Endothelial cell (in vitro differentiated cells): ENCODE measurements at places on chromosomes 5 and 9. TPM values are rescaled to one million over a fixed set of nuclear protein-coding genes. Genes with fewer than 3 reads are reported as not detected.
A peak's percentile ranks its signal among the peaks of the same experiment; 100 is the strongest.

PCDH12 gene
- total RNA-seq: 64.0 TPM

ADAMTS12 gene
- total RNA-seq: 9.8 TPM

AP3B1 gene
- 60.9 TPM for total RNA-seq

DNAH5 gene
- 0.80 TPM for total RNA-seq

WDR5 gene
- total RNA-seq: 26.5 TPM

RHOBTB3 gene
- 22.8 TPM for total RNA-seq

UGT3A1 gene
- 0.85 TPM for total RNA-seq

SLC6A7 gene
- not detected for total RNA-seq

WNT8A gene
- total RNA-seq: 0.69 TPM

ADAM19 gene
- 176 TPM for total RNA-seq

SHOC1 gene
- total RNA-seq: not detected

NOXA1 gene
- 0.36 TPM for total RNA-seq

GNA14 gene
- total RNA-seq: 10.6 TPM

HACD4 gene
- total RNA-seq: 5.7 TPM

SNCB gene
- total RNA-seq: 0.80 TPM

GRCh38 chr9:112315331-112316257 lies 17.8 kb downstream of the PTBP3 start:
- peaks cover 4% of the 10 kb centered on the region for H3K4me1 ChIP-seq
- H3K27ac ChIP-seq: no peak overlapping the region
- no peaks in the 10 kb centered on the region for H3K27me3 ChIP-seq
- no peak for DNase-seq
- no peak overlapping the region for H3K4me3 ChIP-seq

DNA sequence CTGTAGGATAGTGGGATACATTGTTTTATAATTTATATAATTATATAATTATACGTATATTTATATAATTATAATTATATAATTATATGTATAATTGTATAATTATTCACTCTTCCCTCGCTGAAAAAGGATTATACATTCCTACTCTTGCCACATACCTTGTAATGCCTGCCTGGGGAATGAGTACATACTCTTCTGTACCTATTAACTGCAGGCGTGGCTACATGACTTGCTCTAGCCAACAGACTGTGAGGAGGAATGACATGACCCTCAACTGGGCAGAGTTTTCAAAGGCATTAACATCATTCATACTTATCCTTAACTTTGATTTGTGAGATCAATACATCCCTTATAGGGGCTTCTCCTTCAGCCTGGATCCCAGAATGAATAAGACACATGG lies 19.1 kb downstream of the ERMP1 start:
- no peaks in the 10 kb centered on the region for H3K4me1 ChIP-seq
- no peak overlapping the region for H3K27ac ChIP-seq
- no peak for DNase-seq
- H3K36me3 ChIP-seq: peaks cover 6% of the 10 kb centered on the region

GRCh38 chr5:131679911-131680310 lies 44.9 kb upstream of the RAPGEF6 start:
- no peak for DNase-seq
- no peaks in the 10 kb centered on the region for H3K4me1 ChIP-seq
- peaks cover 4% of the 10 kb centered on the region for H3K27me3 ChIP-seq
- H3K27ac ChIP-seq: no peak overlapping the region

GRCh38 chr5:118988866-118989180 lies 476 bp upstream of the DTWD2 start:
- H3K27ac ChIP-seq: no peak overlapping the region
- no peaks in the 10 kb centered on the region for H3K27me3 ChIP-seq
- no peaks in the 10 kb centered on the region for H3K4me1 ChIP-seq
- H3K4me3 ChIP-seq: peak overlapping the region; percentile 25

GRCh38 chr5:137328991-137329390 lies 170.1 kb downstream of the SPOCK1 start:
- no peak for DNase-seq
- H3K4me3 ChIP-seq: no peak overlapping the region
- H3K36me3 ChIP-seq: no peaks in the 10 kb centered on the region
- H3K4me1 ChIP-seq: peaks cover 6% of the 10 kb centered on the region

DNA sequence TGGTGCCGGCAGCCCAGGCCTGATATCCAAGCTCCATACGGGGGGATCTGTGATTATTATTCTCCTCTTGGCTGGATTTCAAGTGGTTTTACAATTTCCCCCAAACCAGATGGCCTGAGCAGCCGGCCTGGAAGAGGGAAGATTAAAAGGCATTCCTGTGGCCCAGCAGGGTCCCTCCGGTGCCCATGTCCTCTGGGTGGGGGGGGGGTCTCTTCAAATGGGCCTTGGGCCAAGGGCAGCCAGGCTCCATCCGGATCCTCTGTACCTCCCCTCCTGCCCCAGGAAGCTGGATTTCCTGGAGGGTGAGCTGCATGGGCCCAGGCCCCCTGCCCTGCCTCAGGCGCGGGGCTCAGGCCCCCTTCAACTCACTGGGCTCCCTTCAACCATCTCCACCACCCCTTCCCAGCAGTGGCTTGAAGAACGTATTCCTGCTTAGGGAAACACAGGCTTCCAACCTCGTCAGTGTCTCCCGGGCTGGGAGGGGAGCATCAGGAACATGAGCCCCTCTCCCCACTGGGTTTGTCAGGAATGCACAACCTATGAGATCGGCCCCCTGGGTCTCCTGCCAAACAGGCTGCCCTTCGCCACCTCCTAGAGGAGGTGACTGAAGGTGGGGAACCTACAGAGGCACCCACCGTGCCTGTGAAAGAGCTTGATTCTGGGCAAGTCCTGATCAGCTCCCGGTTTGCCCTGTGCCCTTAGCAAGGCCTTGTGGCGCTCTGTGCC lies 62.9 kb upstream of the ORM1 start:
- peaks cover 9% of the 10 kb centered on the region for H3K27me3 ChIP-seq
- no peak overlapping the region for H3K27ac ChIP-seq
- no peaks in the 10 kb centered on the region for H3K4me1 ChIP-seq
- no peaks in the 10 kb centered on the region for H3K36me3 ChIP-seq

DNA sequence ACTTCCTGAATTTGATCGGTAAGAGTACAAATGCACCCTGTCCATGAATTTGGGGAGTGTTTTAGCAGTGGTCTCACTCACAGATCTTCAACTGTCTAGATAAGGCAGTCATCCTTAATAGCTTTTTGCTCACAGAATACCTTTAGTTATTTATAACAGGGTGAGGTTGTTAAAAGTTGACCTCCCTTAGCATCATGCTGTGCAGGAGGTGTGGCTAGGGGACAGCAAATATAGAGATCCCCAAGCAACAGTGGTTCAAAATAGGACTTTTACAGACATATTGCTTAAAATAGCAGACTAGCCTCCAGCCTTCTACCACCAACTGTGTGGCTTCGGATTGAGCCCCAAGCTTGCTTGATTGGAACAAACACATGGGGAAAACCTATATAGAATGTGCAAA lies 724.4 kb downstream of the TLE1 start:
- H3K27me3 ChIP-seq: no peaks in the 10 kb centered on the region
- DNase-seq: no peak
- no peaks in the 10 kb centered on the region for H3K4me1 ChIP-seq
- no peaks in the 10 kb centered on the region for H3K36me3 ChIP-seq
- H3K4me3 ChIP-seq: no peak overlapping the region

- peaks cover 9% of the 10 kb centered on the region for H3K27me3 ChIP-seq
- peak; percentile 92 for DNase-seq
- no peak overlapping the region for H3K4me3 ChIP-seq
- peaks cover 5% of the 10 kb centered on the region for H3K4me1 ChIP-seq
- H3K27ac ChIP-seq: no peak overlapping the region
- peaks cover 9% of the 10 kb centered on the region for H3K36me3 ChIP-seq
These were observed 58.0 kb downstream of the RAD23B start for GRCh38 chr9:107340920-107341632.

DNA sequence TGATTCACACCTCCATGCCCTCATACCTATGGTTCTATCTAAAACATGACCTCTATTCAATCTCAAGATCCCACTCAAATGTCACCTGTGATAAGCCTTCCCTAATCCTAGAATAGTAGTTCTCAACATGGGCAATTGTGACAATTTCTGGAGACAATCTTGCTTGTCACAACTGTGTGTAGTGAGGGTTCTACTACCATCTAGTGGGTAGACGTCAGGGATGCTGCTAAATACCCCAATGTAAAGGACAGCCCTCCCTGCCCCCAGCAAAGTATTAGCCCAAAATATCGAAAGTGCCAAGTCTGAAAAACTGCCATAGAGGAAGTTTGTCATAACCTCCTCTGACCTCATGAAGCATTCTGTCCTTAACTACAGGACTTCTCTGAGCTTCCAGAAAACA lies 32.0 kb downstream of the TBCA start:
- DNase-seq: no peak
- H3K4me3 ChIP-seq: no peak overlapping the region
- H3K27me3 ChIP-seq: no peaks in the 10 kb centered on the region
- no peaks in the 10 kb centered on the region for H3K36me3 ChIP-seq
- H3K27ac ChIP-seq: no peak overlapping the region
- H3K4me1 ChIP-seq: no peaks in the 10 kb centered on the region

- H3K36me3 ChIP-seq: no peaks in the 10 kb centered on the region
- no peaks in the 10 kb centered on the region for H3K27me3 ChIP-seq
- H3K27ac ChIP-seq: no peak overlapping the region
- H3K4me3 ChIP-seq: no peak overlapping the region
These were observed 306.6 kb upstream of the KIF2A start for GRCh38 chr5:61999371-61999770.

- peaks cover 7% of the 10 kb centered on the region for H3K27me3 ChIP-seq
- no peaks in the 10 kb centered on the region for H3K4me1 ChIP-seq
- DNase-seq: peak; percentile 47
- H3K36me3 ChIP-seq: no peaks in the 10 kb centered on the region
These were observed 138.1 kb downstream of the ATPSCKMT start for GRCh38 chr5:10111571-10111970.

DNA sequence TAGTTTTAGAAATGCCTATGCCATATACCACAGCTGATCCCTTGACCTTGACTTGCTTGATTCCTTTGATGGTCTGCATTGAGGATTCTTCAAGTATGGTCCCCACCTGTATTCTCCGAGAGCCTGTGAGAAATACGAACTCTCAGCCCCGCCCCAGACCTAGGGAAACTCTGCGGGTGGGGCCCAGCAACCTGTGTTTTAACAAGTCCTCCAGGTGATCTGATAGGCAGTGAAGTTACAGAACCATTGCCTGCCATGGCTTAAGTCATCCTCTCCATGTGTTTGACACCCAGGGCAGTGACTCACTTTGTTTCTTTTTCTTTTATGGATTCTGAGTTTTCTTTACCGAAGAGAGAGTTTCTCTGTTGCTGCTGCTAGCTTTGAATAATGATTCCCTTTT lies 18.5 kb downstream of the FRMPD1 start:
- peaks cover 2% of the 10 kb centered on the region for H3K27me3 ChIP-seq
- no peaks in the 10 kb centered on the region for H3K4me1 ChIP-seq
- DNase-seq: no peak

DNA sequence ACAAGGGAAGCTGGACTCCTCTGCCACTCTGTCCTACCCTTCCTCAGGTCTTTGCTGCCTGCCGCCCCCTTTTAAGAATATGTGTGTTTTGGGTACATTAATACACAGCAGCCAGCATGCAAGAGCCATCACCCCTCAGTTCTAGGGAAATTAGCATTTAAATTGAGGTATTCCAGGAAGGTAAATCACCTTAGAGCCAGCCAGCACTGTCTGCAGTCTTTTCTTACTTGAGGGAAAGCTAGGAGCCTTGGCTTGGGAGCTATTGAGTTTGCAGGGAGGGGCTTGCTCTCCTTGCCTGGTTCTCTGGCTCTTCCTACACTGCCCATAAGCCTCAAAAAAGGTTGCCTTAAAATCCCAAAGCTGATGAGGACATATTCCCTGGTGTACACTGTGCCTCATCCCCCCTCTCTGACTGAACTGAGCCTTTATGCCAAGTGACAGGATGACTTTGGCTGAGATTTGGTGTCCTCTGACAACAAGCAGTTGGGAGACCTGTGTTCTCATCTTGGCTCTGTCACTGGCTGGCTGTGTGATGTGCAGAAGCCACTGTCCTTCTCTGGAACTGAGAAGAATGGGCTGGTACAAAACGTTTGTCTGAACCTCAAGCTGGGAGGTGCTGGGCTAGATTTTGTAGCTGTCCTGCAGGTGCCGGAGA lies 54.1 kb downstream of the TRIM32 start:
- peaks cover 22% of the 10 kb centered on the region for H3K4me1 ChIP-seq
- no peak for DNase-seq
- no peak overlapping the region for H3K4me3 ChIP-seq

- no peaks in the 10 kb centered on the region for H3K4me1 ChIP-seq
- H3K27me3 ChIP-seq: peaks cover 2% of the 10 kb centered on the region
- no peak for DNase-seq
These were observed 29.7 kb downstream of the PCA3 start for GRCh38 chr9:76793784-76794431.

DNA sequence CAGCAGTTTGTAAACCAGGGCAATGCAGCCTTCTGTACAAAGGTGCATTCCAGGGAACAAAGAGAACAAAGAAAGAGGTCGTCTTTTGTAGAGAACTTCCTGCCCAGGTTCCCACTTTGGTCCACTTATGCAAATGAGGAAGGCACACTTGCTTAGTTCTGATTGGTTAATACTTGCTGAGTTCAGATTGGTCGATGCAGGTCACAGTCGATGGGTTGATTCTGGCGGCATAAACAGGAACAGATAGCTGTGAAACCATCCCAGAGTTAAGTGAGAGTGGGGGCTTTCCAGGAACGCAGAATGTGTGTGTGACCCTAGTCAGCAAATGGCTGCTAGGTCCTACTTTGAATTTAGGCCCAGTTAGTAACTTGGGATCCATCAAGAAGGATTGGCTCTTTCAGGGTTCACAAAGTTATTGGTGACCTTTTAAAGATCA lies 1.8 kb upstream of the ADAMTS13 start:
- no peak overlapping the region for H3K4me3 ChIP-seq
- H3K27ac ChIP-seq: peak overlapping the region; percentile 32
- no peak for DNase-seq
- H3K36me3 ChIP-seq: peaks cover 3% of the 10 kb centered on the region

DNA sequence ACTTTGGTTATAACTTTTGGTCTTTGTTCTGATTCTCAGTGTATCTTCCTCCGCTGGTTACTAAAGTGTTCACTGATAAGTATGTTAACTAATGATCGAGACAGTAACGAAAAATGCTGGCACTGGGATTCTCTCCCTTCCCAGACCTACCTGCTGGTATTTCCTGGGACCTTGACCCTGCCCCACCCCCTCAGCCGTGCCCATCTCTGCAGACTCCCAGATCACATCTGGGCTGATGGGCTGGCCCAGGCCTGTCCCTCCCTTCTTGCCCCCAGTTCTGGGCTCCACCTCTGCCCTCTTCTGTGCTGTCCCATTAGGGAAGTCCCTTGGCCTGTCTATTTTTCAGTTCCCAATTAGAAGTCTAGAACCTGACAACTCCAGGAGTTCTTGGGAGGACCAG lies 46.9 kb downstream of the NEURL1B start:
- peaks cover 15% of the 10 kb centered on the region for H3K27me3 ChIP-seq
- no peak overlapping the region for H3K4me3 ChIP-seq
- no peak overlapping the region for H3K27ac ChIP-seq
- H3K4me1 ChIP-seq: peaks cover 17% of the 10 kb centered on the region
- no peaks in the 10 kb centered on the region for H3K36me3 ChIP-seq

GRCh38 chr9:104950838-104951237 lies 22.9 kb upstream of the ABCA1 start:
- H3K36me3 ChIP-seq: no peaks in the 10 kb centered on the region
- DNase-seq: no peak
- peaks cover 2% of the 10 kb centered on the region for H3K4me1 ChIP-seq
- no peak overlapping the region for H3K27ac ChIP-seq
- H3K4me3 ChIP-seq: no peak overlapping the region
- no peaks in the 10 kb centered on the region for H3K27me3 ChIP-seq
